ENCODE measurements at places on chromosomes 7 and 10.

GRCh38 chr7:25613912-25614311 is 385.6 kb upstream of the NPVF start:
- no peak for DNase-seq

GRCh38 chr10:5752301-5752871 is 60.8 kb downstream of the GDI2 start:
- no peak for DNase-seq

GRCh38 chr10:102738692-102739121 is 5.0 kb upstream of the WBP1L start:
- no peak for DNase-seq

DNA sequence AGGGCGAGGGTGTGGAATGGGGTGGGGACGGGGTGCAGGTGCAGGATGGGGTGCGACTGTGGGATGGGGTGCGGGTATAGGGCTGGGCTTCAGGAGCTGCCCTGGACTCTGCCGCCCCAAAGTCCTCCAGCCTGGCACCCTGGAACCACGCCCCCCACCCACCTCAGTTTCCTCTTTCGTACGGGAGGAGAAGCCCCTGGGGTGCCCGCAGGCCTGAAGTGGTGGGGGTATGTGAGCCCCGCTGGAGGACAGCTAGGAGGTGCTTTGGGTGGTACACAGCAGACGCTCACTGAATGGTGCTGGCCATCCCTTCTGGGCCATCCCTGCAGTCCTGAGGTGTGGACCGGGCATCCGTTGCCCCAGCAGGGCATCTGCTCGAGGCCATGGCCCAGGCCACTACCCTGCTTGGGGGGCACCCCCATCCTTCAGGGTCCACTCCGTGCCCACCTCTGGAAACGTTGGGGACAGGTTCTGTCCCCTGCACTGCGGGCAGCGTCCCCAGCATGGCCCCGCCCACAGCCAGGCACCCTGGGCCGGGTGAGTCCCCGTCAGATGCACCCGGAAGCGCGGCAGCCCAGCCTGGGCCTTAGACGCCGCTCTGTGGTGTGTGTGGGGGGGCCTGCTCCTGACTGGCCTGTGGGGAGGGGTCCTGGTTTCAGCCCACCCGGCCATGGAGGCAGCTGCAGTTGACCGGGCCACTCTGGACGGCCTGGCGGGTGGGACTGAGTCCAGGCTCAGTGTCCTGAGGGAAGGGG is 41.6 kb downstream of the UNCX start:
- no peak for DNase-seq

DNA sequence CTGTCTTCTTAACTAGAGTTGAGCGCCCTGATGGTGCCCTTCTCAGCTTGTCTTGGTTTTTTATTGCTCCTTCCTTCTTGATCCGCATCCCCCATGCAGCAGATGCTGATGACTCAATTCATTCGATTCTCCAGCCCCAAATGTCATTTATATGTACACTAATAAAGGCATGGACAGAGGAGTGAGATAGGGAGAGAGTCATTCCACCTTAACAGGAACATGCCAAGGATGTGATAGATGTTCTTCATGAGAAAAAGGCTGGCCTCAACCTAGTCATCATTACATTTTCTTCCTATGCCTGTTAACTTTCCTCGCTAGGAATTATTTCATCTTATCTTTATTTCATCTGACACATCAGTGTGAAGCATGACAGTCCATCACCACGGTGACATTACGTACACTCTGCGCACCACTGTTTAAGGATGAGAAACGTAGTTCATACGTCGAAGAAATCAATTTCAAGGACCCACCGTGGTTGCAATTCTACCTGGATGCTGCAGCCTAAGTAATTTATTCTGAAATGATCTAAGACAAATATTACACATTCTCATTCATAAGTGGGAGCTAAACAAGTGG is 150.3 kb upstream of the FAM171A1 start:
- DNase-seq: no peak

DNA sequence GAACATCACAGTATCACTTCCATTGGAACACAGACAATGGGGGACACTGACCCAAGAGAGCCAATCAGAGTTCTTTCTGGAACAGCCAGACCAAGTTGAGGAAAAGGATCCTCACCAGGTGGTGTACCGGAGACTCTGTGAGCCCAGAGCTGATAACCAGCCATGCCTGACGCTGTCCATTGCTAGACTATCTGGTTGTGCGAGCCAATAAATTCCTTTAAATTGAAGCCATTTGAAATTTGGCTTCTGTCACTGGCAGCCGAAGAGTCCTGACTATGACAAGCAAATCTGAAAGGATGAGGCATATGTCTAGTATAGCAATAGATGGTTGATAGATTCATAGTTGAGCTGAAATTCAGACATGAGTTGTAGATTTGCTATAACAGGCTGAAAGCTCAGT is 3.1 kb upstream of the LHPP start:
- DNase-seq: no peak

GRCh38 chr7:5234852-5235831 is 45.1 kb downstream of the WIPI2 start:
- no peak for DNase-seq

- no peak for DNase-seq
Observed at GRCh38 chr10:86687750-86688149, 19.4 kb downstream of the LDB3 start.

GRCh38 chr7:484356-485101 is 35.1 kb downstream of the PDGFA start:
- no peak for DNase-seq

- DNase-seq: no peak
Observed at GRCh38 chr7:66748791-66749190, 8.3 kb downstream of the RABGEF1 start.

- DNase-seq: no peak
Observed at GRCh38 chr7:67989142-67989541, 992.5 kb downstream of the TYW1 start.

- no peak for DNase-seq
Observed at GRCh38 chr10:120455004-120455403, 2.0 kb upstream of the PLPP4 start.

GRCh38 chr7:112869111-112869774 is 79.0 kb upstream of the TMEM168 start:
- peak; percentile 12 for DNase-seq

DNA sequence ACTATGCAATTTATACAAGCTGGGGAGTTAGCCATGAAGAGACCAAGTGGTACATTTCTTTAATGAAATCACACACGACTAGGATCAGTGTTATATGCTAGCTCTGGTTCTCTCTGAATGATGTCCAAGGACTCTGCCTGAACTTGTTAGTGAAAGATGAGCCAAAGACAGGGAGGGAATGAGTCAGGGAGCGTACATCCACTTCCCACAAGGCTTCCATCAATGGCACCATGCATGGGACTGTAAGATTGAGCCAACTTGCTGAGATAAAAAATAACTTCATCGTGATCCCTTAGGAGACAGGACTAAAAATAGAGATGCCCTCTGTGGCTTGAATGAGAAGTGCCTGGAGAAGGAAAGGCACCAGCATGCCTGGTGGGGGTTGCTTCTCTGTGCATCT is 629.7 kb downstream of the ACTR3B start:
- no peak for DNase-seq
